ENCODE measurements at places on chromosomes 2 and 18. TPM values are rescaled to one million over a fixed set of nuclear protein-coding genes. Genes with fewer than 3 reads are reported as not detected.

Gene FRZB
- not detected for total RNA-seq

Gene GPBAR1
- 0.82 TPM for total RNA-seq

Gene CDH20
- total RNA-seq: not detected

Gene SH3BP4
- total RNA-seq: 0.12 TPM

Gene ANKRD30BL
- not detected for total RNA-seq

Gene CRYGC
- not detected for total RNA-seq

Gene MATN3
- total RNA-seq: not detected

Gene PROM2
- not detected for total RNA-seq

Gene CPO
- total RNA-seq: not detected

Gene TRABD2A
- 30.2 TPM for total RNA-seq

Data from activated CD8-positive, alpha-beta memory T cell treated with anti-CD3 and anti-CD28 coated beads, Interleukin-2, amount 10 ng/mL, durations not matched to agents 7 days and 5 days (primary cell).